Activated naive CD4-positive, alpha-beta T cell (primary cell): ENCODE measurements at places on chromosomes 7 and 10.

DNA sequence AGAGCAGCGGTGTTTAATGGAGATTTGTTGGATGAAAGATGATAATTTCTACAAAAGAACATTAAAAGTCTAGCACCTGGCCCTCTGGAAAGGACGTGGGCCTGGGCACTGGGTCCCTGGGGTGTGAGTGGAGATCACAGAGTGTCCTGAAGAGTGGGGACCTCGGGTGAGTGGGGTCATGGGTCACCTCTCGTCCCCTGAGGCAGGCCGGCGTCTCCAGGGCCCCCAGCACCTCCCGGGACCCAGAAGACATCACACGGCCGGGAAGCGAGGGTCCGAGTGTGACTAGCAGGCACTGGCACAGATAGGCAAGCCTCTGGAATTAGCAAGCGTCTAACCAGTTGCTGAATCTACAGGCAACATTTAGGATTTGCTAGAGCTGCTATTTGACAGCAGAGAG lies 257.2 kb downstream of the MAD1L1 start:
- DNase-seq = no peak

GRCh38 chr10:64506963-64507362 lies 985.8 kb downstream of the REEP3 start:
- DNase-seq = no peak

GRCh38 chr10:74165530-74165901 lies 14.5 kb downstream of the ADK start:
- no peak for DNase-seq

- no peak for DNase-seq
These were observed 120.8 kb downstream of the INHBA start for GRCh38 chr7:41582116-41582515.

- DNase-seq = no peak
These were observed 199.9 kb downstream of the EVX1 start for GRCh38 chr7:27442455-27442854.

DNA sequence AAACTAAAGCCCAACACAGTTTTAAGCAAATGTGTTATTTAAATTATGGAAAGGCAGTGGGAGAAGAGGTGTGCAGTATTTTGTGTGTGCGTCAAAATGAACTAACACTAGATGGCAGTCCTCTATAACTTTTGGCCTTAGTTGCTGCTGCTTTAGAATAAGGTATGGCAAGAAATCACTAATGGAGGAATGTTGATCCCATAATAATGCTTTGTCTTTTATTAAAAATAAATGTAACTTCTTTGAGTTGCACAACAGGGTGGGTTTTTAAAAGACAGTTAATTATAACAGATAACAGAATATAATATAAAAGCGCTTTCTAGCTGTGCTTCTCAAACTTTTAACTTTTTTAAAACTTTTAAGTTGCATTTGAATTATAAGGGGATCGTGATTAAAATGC lies 56.4 kb downstream of the BBS9 start:
- no peak for DNase-seq

DNA sequence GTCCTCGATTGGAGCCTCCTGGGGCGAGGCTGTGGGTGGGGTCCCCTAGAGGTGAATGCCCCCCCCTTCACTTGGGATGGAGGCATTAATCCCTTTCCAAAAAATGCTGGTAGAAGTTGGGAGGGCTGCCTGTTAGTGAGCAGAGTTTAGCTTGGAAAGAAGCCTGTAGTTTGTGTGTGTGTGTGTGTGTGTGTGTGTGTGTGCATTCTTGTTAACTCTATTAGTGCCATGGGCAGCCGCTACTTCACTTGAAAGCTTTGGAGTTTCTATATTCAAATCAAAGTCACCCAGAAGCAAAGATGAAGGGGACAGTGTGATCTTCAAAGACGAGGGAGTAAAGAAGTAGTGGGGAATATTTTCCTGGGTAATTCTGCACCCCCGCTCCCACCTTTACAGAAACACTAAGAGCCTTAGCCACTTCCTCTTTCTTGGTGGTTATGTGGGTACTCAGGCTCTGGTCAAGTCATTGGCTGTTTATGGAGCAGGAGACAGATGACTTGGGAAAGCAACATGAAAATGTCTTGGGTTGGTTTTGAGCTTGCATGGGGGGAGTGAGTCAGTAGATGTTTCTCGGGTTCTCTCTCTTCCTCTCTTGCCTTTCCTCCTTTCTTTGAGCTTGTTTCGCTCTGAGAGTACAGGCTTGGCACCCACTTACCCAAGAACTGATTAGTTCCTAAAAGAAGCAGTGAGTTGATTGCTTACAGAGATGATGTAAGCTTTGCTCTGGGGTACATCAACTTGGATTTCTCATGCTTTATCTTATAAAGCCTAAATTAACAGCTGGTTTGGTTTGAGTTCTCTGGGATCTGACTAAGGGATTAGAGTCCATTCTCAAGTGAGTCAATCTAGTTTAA lies 35.9 kb downstream of the TCF7L2 start:
- DNase-seq = no peak

DNA sequence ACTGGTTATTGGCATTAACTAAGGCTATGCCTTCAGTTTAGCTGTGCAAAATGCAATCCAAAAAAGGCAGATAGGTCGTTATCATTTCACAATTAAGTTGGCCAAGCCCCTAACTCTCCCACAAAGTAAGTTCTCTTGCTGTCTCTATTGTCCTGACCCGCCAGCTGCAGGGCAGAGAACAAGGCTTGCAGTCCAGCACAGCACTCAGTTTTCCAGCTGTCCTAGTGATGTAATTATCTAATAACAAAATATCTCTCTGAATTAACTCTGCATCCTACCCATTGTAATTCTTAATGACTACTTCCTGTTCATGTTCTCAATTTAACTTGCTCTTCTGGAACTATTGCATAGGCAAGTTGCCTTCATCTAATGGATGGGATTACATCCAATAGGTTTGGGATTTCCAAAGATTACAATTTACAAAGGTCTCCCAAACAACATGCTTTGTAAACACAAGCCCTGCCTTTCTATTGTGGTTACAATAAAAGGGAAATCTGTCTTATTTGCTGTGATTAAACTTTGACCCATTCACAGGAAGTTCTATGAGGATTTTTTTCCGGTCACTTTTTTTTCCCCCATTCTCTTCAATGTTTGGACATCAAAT lies 55.2 kb downstream of the CDK6 start:
- DNase-seq = no peak

- no peak for DNase-seq
These were observed 2.2 kb downstream of the DNAJC30 start for GRCh38 chr7:73681031-73681430.

DNA sequence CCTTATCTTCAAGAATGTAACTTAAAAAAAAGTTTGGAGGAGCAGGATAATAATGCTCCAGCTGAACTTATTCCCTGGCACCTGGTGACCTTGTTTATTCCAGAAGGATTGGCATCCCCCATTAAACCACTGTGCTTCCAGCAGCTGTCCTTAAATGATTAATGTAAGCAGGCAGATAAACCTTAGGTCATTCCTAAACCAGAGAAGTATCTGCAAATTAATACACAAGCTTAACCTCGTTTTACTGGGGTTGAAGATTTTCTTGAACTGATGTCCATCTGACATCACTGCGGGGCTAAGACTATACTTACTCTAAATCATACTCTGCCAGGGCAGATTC lies 116.1 kb upstream of the PALS2 start:
- DNase-seq = no peak

DNA sequence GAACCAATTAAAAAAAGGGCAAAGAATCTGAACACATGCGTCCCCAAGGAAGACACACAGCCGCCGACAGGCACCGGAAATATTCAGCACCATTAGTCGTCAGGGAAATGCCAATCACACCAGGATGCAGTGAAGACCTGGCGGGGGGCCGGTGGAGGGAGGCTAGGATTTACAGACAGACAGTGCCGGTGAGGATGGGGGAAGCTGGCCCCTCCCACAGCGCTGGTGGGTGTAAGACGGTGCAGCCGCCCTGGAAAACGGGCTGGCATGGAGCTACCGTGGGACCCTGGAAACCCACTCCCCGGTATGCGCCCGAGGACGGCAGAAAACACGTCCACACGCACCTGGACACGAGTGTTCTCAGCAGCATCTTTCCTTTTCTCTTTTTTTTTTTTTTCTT lies 4.8 kb upstream of the ADAP1 start:
- DNase-seq = no peak

- DNase-seq = no peak
These were observed 125.3 kb upstream of the RSU1 start for GRCh38 chr10:16942381-16943078.

DNA sequence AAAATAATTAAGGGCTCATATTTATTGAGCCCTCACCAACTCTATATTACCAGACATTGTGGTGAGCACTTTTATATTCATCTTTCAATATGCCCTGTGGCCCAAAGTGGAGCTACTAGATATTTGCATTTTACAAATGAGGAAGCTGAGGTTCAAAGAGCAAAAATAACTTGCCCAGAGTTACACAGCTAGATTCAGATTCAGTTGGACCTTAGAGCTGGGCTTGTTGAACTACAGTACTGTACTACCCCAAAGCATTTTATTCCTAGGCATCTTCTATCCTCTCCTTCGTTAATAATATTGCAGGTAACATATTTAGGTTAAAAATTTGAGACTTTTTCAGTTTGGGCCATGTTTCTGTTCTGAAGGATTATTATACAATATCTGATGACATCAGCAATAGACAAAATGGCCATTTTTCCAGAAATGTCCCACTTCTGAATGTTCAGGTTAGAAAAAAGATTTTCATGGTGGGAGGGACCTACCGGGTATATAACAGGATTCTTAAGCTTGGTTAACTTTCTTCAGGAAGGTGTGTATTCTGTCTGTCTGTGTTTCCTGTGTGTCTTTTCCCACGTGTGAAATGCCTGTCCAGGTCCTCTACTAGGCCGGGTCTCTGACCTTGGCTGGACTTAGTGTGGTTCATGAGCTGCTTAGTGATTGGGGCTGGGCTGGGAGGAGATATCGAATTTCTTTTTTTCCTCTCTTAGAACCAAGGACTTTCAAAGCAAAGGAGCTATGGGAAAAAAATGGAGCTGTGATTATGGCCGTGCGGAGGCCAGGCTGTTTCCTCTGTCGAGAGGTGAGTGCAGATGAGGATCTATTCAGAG lies 13.6 kb downstream of the PRXL2A start:
- DNase-seq = no peak

DNA sequence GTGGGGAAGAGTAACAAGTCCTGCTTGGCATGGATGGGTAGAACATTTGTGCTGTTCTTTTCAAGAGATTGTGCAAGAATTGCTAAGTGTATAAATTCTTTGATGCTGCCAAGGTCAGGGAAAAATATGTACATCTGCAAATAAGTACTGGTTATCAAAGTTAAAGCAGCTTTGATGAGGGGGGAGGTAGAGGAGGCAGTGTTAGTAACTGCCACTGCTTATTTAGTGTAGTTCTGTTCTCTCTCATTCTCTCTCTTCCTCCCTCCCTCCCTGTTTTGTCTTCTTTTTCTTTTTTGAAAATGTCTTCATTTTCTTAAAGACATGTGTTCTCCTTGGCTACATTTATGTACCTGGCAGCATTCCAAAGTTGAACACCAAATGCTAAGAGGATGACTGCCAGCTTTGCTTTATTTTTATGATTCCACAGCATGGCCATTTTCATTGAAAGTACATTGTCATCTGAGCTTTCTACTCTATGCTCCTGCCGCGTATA lies 18.6 kb downstream of the CACNB2 start:
- DNase-seq = no peak

GRCh38 chr10:113853578-113854012 lies 287 bp downstream of the DCLRE1A start:
- DNase-seq = no peak

GRCh38 chr7:155584763-155585531 lies 38.6 kb upstream of the CNPY1 start:
- DNase-seq = no peak

DNA sequence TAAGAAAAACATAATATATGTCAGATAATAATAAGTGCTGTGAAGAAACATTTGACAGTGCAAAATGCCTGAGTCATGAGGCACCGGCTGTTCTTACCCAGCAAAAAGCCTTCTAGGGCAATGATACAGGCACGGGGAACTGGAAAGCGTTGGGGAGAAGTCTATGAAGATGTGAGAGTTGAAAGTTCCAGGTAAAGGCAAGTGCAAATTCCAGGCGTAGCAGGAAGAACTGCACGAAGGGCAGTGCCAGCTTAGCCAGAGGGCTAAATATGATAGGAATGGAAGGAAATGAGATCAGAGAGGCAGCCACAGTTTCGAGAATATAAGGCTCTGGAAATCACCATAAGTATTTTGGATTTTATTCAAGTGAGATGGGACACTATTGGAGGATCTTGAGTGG lies 87.0 kb downstream of the IPMK start:
- DNase-seq = no peak

- DNase-seq = no peak
These were observed 25.3 kb downstream of the CFAP46 start for GRCh38 chr10:132916956-132917666.

- no peak for DNase-seq
These were observed 820 bp upstream of the NRG3 start for GRCh38 chr10:81873932-81874816.

DNA sequence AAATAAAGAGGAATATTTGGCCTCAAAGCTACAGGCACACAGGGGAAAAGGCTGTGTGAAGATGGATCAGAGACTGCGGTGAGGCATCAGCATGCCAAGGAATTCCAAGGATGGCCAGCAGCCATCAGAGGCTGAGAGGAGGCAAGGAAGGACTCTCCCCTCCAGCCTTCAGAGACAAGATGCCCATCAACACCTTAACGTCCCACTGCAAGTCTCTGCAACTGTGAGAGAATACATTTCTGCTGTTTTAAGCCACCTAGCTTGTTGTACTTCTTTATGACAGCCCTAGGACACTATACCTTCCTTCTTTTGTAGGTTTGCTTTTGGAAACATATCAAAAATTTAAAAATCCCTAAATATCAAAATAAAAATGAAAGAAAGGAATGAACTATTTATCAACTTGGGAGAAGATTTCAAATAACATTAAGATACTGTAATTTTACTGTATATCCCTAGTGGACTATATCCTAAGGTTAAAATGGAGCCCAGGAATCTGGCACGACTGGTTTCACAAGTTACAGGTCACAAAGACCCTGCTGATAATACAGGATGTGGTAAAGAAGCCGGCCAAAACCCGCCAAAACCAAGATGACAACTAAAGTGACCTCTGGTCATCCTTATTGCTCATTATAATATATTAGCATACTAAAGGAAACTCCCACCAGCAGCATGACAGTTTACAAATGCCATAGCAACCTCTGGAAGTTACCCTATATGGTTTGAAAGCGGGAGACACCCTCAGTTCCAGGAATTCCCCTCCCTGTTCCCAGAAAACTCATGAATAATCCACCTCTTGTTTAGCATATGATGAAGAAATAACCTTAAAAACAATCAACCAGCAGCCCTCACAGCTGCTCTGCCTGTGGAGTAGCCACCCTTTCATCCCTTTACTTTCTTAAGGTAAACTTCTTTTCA lies 185.2 kb downstream of the AVL9 start:
- DNase-seq = no peak

GRCh38 chr7:31516680-31517502 lies 3.0 kb downstream of the ITPRID1 start:
- no peak for DNase-seq

DNA sequence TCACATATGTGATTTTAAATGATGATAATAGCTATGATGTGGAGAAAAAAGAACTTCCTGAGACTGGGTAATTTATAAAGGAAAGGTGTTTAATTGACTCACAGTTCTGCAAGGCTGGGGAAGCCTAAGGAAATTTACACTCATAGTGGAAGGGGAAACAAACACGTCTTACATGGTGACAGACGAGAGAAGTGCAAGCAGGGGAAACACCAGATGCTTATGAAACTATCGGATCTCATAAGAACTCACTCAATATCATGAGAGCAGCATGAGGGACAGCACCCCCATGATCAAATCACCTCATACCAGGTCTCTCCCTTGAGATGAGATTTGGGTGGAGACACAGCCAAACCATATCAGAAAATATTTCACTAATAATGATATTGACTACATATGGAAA lies 4.1 kb upstream of the LIPN start:
- no peak for DNase-seq
